ENCODE measurements at places on chromosomes 1 and 21.

GRCh38 chr1:6928106-6928885, 143.0 kb downstream of the CAMTA1 start:
- no peak for DNase-seq

DNA sequence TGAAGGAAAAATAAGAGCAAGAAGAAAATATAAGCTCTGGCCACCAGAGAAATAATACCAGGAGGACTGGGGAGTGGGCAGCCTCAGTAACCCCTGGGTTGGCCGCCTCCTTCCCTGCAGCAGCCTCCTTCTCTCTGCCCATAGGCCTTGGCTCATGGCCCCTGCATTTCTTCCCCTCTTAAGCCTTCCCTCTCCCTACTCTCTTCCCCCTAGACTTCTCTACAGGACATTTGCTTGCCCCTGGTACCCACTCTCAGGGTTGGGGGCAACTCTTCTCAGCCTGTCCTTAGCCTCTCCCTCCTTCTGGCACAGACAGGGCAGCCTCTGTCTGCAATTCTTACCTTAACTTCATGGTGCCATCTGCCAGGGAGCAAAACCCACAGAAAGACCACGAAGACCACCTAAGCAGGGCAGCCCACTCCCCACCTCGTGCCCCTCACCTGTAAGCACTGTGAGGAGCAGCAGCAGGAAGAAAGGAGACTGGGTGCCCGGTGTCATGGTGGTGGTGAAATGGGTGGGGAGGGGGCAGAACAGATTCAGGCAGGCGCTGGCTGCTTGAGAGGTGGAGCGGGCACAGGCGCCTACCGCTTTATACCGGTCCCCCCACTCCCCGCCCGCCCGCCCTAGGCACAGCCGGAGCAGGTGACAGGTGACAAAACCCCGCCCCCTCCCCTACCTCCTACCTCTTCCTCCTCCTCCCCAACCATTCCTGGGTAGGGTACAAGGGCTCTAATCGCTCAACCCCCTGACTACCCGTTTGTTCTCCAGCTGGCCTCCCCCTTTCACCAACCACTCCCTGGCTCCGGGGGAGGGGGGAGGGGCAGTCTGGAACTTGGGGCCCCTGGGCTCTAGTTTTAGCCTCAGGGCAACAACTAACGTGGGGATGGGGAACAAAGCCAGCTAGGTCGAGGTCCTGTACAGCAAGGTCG, 15.1 kb downstream of the THBS3 start:
- DNase-seq = peak; percentile 39

DNA sequence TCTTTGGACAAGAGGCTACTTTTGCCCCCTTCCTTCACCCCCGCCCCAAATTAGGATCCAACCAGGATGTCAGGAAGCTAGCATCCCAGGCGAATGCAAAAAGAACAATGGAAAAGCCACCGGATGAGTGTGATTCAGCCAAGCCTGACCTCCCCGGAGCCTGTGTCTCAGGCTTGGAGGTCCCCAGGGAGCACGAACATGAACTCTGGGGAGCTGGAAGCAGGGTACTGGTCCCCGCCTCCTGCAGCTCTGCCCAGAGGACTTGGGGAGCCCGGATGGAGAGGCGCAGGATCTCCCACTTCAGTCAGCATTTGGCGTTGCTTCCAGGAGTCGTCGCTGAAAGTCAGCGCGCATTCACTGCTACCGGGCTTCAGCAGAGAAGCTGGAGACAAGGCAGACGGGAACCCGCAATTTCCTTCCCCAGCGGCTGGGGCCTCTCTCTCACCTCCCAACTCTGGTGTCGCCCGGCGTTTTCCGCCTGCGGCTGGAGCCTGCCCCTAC, 1.8 kb upstream of the TBX15 start:
- no peak for DNase-seq

GRCh38 chr1:59290193-59290949, 6.5 kb upstream of the FGGY start:
- peak; percentile 30 for DNase-seq

- no peak for DNase-seq
Observed at GRCh38 chr1:19768353-19769210, 31.1 kb downstream of the TMCO4 start.

GRCh38 chr1:6329851-6330250, 63.7 kb downstream of the ACOT7 start:
- DNase-seq = no peak

GRCh38 chr1:242605521-242605920, 81.0 kb upstream of the PLD5 start:
- no peak for DNase-seq

DNA sequence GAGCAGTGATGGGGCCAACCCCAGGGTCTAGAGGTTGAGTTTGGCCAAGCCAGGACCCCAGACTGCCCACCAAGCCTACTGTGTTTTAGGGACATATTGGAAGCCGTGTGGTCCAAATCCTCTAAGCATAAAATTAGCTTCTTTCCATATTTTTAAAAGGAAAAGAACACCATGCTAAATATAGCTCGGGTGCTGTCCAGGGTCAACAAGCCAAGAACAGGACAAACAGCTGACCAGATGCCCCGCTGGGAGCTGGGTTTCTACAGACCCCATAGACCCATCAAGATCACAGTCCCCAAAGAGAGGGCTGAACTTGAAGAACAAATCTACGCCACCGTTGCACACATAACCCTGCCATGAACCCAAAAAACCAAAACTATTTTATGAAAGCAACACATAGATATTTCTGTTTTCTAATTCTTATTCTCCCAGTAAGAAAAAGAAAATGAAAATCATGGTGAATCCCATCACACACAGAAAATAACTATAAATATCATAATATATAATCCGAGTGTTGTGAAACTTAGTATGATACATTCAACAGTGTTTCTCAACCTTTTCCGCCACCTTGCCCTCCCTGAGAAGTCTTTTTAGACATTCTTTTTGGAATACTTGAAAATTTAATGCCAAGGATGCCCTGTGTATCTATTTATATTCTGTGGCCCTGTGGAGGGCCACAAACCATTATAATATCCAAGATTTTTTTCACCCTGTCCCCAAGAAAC, 36.2 kb upstream of the FHAD1 start:
- no peak for DNase-seq

GRCh38 chr1:111803951-111804350, 48.2 kb downstream of the DDX20 start:
- no peak for DNase-seq

DNA sequence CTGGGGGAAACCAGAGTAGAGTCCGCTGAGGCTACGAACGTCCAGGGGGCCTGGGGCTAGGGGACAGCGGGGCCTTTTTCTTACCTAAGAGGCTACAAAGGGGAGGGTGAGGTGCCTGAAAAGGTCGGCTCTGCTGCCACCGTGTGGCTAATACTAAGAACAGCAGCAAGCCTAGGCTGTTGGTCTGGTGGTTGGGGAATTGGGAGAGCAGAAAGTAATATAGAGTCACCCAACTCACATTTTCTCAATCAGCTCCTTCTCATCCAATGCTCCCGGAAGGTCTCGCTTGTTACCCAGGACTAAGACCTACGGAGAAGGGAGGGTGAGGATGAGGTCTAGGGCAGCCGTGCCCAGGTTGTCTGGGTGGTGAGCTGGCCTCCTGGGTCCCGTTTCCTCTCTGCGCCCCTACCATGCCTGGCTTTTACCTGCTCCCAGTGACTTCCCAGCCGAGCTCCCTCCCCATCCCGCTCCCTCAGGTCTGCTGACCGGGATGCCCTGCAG, 9.3 kb downstream of the ARL8A start:
- DNase-seq = peak; percentile 61

DNA sequence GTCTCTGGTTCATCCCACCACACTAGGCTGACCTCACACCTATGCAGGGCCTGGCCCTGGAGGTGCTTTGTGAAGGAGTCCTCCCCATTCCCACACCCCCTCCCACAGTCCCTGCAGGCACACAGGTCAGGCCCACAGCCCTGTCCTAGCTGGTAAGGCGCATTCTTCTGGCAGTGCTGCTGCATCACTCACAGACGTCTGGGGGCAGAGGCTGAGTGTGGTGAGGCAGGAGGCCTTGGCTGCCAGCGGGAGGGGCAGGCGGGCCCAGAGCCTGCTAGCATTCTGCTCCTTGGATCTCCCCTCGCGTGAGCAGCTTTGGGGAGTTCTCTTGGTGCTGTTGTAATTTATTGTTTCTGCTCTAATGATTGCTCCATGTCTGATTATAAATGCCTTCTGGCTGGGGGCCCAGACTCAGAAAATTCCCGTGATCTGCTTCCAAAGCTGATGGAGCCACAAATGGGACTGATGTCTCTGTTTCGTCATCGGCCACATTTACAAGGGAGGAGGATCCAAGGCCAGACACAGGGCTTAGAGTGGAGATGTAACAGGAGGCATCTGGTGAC, 62.9 kb downstream of the TRABD2B start:
- no peak for DNase-seq

DNA sequence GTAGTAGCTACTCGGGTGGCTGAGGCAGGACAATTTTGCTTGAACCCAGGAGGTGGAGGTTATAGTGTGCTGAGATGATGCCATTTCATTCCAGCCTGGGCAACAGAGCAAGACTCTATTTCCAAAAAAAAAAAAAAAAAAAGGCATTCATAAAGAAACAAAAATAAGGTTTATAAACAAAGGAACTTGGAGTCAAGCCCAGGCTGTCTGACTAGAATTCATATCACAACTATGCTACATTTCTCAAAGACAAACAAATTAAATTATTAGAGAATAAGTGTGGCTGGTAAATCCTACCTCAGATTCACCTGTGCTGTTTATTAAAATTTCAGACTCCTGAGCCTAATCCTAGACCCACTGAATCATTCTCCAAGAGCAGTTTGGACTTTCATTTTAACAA, 4.2 kb downstream of the GCLM start:
- DNase-seq = no peak

DNA sequence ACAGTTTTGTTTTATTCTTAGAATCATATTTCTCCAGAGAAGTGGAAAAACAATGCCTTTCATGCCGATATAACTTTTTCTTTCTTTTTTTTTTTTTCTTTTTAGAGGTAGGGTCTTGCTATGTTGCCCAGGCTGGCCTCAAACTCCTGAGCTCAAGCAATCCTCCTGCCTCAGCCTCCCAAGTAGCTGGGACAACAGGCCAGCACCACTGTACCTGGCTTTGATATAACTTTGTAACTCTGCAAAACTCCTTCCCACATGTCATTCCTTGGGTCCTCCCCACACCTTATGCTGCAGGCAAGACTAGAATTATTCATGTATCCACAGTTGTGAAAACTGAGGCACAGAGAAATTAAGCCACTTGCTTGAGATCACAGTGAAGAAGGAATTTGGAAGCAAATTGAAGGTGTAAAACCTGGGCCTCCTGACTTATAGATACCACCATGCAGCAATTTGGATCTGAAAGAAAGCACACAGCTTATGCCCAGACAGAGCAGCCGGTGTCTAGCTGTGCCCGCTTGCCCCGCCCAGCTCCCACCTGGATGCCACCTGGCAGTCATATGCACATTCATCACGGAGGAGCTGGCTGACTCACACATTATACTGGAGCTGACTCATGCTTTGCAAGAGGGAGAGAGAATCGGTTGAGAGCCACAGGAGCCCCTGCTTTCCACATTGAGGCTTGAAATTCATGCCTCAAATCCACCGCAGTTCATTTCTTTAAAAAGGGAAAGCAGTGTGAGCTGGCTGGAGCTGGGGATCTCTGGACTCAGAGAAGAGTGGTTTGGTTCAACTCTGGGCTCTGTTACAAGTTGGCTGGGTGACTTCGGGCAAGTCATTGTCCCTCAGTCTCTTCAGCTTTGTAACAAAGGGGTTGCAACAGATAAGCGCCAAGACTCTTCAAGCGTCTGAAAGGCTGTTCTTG, 8.3 kb upstream of the SLC2A1 start:
- DNase-seq = peak; percentile 36

DNA sequence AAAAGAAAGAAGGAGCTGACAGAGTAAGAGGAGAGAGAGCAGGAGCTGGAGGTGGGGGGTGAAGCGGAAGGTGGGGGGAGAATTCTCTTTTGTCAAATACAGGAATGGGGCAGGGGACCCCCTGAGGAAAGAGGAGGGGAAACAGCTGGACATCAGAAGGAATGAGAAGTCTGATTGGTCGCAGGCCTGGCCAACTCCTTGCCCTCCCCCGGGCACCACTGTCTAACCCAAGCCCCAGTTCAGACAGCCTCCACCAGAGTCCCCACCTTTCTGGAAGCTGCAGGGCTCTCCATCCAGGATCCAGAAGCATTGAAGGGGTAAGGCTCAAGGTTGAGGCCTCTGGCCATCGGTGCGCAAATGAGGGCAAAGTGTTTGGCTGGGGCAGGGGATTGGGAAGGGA, at the start of gene OPTC:
Gene OPTC (plus strand): TSS at position 253 of the 400 bp plus-strand sequence. CDS start 1,853 bp downstream, outside the sequence.
- no peak for DNase-seq

GRCh38 chr1:226949401-226949800, 9.3 kb downstream of the COQ8A start:
- no peak for DNase-seq

DNA sequence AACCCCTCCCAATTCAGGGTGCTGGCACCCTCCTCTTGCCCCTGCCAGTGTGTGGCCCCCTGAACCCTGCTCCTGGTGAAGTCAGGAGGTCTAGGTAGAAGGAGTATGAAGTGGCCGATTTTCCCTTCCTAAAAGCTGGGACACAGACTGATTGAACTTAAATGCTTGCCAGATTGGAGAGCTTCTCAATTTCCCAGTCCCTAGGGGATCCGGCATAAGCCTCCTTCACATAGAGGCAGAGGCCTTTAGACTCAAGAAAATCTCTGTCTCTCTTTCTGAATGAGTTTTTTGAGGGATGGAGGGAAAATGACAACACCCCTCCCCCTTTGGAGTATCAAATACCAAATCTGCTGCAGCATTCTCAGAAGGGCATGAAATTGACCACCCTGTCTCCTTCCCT, 51.5 kb downstream of the SYT2 start:
- DNase-seq = no peak

DNA sequence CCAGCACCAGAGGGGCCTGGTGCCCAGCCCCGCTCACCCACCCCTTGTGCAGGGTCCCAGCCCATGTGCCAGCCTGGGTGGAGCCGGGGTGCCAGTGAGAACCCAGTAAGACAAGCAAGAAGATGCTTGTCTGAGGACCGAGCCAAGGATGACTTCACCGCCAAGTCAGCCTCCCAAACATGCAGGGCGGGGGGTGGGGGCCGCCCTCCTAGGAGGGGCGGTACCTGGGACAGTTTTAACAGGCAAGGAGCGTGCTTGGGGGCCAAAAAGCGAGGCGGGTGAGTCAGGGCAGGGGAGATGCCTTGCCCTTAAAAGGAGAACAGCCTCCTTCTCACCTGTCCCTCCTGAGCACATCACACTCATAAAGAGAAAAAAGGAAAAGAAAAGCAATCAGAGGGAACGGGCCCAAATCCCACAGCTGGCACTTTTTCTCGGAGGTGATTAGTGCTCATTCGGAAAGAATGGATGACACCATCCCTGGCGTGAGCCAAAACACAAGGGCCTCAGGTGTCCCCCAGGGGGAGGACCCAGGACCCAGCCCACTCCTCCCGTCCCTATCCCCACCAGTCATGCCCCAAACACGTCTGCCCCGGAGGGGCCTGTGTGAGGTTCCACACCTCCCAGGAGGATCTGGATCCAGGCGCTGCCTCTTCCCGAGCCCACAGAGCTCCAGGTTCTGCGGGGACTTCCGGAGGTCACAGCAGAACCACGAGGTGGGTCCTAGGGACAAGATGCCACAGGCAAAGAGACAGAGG, 77.6 kb upstream of the IFFO2 start:
- no peak for DNase-seq

DNA sequence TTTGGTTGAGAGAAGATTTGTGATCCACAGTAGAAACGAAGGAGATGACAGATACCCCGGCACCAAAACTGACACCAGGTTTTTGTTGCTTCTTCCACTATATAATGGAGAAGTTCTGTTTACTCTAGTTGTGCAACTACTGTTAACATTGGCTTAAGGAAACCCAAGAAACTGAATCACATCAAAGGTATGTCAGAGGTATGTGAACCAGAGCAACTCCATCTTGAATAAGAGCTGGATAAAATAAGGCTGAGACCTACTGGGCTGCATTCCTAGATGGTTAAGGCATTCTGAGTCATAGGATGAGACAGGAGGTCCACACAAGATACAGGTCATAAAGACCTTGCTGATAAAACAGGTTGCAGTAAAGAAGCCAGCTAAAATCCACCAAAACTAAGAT, 173.7 kb upstream of the CAMK1G start:
- DNase-seq = no peak
